Spleen (tissue), 13 donors: ENCODE measurements at places on chromosomes 2 and 18. TPM values are rescaled to one million over a fixed set of nuclear protein-coding genes. Genes with fewer than 3 reads are reported as not detected.

- no peaks in the 10 kb centered on the region for H3K27me3 ChIP-seq
- H3K36me3 ChIP-seq, result no peaks in the 10 kb centered on the region
- H3K4me1 ChIP-seq, result no peaks in the 10 kb centered on the region
Measured at GRCh38 chr2:190121971-190122370, 59.4 kb upstream of the MSTN start.

DNA sequence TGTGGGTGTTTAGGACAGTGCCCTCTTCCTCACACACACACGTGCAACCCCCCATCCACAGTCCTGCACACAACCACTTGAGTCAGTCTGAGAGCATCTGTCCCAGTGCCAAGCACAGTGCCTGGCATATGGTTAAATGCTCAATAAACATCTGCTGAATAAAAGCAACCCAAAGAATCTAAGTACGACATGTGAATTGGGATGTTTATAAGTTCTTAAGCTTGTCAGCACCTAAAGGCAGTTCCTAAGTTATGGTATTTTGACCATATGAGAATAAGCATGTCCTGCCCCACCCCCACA is 37.8 kb downstream of the CAPN13 start:
- H3K4me3 ChIP-seq, result no peak overlapping the region
- DNase-seq, result no peak
- H3K27ac ChIP-seq, result no peak overlapping the region
- no peaks in the 10 kb centered on the region for H3K4me1 ChIP-seq
- H3K27me3 ChIP-seq, result peaks cover 14% of the 10 kb centered on the region

DNA sequence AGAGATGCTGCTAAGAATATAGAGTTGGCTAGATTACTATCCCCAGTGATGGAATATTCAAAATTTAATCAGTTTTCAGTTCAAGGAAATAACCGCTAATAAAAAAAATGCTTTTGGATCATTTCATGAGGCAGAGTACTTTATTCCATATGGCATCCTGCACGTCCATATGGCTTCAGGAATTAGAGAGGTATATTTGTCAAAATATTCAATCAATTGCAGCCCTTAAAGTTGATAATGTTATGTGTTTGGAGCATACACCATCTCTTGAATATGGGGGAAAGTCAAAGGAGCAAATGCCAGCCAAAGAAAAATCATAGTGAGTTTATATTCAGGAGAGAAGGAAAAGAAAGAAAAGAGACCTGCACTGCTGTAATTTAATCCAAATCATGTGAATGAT is 266.4 kb downstream of the TMEM182 start:
- H3K4me1 ChIP-seq, result no peaks in the 10 kb centered on the region
- H3K36me3 ChIP-seq, result no peaks in the 10 kb centered on the region
- H3K27ac ChIP-seq, result no peak overlapping the region
- H3K27me3 ChIP-seq, result no peaks in the 10 kb centered on the region
- H3K4me3 ChIP-seq, result no peak overlapping the region

DNA sequence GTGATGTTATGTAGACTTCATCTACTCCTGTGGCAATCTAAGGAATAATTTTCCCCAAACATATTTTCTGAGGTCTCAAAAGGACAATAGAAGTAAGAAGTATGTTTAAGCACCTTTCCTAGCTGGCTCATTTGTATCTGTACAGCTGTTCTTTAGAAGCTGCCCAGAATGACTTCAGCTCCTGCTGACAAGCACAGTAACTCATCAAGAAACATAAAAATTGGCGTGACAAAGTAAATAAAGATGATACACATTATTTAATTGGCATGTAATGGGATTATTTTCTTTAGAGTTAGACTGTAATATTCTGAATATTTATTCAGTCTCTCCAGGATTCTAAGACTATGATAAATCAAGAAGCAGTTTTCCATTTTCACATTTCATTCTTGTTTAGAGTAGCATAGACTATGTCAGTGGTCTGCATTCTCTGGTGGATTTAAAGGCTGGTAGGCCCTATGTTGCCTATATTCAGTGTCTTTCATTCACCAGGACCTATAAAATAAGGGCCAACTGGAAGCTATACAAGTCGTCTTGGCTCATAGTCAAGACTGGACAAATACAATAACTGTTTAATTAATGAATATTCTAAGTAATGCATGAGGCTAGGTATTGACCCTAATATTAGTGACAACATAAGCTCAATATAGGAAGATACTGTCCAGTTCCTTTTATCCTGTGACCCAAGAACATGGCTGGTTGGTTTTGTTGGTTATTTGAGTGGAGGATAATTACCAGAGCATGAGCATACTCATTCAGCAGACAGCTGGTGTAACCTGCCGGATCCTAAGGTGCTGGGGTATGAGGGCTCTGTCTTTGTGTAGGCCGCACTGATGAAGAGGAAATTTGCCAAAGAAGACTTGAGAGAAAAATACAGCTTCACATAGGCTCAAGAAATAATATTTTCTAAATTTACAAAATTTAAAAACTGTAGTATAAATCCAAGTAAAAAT is 107.0 kb downstream of the PDE1A start:
- no peaks in the 10 kb centered on the region for H3K4me1 ChIP-seq
- DNase-seq, result no peak
- no peaks in the 10 kb centered on the region for H3K36me3 ChIP-seq
- H3K27ac ChIP-seq, result no peak overlapping the region

DNA sequence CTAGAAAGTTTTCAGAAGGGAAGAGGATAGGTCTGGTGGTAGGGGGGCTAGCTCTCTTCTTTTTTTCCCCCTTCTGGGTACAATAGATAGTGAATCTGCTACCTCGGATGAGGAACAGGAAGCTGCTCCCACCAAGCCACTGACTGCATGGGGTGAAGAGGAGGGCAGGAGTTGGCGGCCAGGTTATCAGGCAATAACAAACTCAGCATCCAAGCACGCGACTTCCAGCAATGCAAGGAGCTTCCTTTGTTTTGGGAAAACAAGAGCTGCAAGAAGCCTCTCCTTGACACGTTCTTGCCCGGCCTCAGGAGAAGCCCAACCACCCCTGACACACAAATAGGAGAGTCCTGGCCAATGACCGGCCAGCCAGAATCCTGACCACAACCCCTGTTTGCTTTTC is 32.2 kb downstream of the NHEJ1 start:
- no peaks in the 10 kb centered on the region for H3K27me3 ChIP-seq
- DNase-seq, result no peak
- no peak overlapping the region for H3K27ac ChIP-seq
- no peaks in the 10 kb centered on the region for H3K36me3 ChIP-seq

DNA sequence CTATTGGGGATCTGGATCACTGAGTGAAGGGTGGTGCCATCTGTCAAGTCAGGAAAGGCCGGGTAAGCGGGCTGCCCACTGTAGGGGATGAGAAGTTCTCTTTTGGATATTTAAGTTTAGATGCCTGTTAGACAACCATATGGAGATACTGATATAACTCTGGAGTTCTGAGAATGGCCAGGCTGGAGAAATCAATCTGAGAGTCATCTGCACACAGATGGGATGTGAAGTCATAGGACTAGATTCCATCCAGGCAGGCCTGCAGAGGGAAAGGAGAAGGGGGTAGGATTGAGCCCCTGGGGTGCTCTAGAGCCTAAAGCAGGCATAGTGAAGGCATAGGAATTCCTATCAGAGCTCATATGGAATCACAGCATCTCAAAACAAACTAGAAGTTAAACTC is 30.1 kb downstream of the SPRED2 start:
- no peak overlapping the region for H3K27ac ChIP-seq
- peaks cover 6% of the 10 kb centered on the region for H3K4me1 ChIP-seq
- no peak overlapping the region for H3K4me3 ChIP-seq

The NYAP2 gene
- total RNA-seq, result 0.33 TPM

The GALNT5 gene
- total RNA-seq, result 0.70 TPM

The RAB17 gene
- total RNA-seq, result 1.2 TPM
